ENCODE measurements at places on chromosomes 16 and 17.
A peak's percentile ranks its signal among the peaks of the same experiment; 100 is the strongest.

DNA sequence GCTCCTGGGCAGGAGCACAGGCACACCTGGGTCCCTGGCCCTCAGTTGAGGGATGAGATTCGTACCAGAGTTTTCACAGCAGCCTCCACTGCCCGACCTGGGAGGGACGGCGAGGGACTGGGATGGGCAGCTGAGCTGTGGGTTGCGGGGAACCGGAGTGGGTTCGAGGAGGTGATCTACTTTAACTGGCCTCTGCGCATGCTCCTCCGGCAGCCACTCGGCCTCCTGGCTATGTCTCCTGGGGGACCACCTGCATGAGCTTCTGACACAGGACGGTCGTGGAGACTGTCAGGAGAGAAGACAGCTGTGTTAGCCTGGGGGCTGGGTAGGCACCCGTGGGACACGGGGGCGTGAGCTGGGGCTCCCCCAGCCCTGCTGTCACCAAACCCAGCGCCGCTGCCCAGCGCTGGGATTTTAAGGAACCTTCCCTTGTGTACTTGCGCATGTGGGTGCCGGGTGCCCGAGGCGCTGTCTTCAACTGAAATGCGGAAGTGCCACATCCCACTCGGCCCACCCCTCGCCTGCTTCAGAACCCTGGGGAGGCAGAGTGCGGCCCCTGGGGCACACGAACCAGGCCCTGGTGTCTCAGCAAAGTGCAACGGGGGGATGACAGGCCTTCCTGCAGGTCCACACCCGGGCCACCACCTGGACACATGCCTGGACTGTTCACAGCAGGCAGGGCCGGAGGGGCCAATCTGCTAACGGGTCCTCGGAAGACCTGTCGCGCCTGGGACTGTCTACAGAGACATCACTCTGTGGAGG lies 36.4 kb downstream of the SLC7A5 start:
- peak; percentile 72 for DNase-seq

GRCh38 chr17:8696906-8697305 lies 47.7 kb downstream of the CCDC42 start:
- no peak for DNase-seq

GRCh38 chr16:56422896-56423441 lies 2.4 kb downstream of the AMFR start:
- no peak for DNase-seq

- DNase-seq = peak; percentile 49
These were observed 25.9 kb downstream of the GRIN2C start for GRCh38 chr17:74833501-74834377.

DNA sequence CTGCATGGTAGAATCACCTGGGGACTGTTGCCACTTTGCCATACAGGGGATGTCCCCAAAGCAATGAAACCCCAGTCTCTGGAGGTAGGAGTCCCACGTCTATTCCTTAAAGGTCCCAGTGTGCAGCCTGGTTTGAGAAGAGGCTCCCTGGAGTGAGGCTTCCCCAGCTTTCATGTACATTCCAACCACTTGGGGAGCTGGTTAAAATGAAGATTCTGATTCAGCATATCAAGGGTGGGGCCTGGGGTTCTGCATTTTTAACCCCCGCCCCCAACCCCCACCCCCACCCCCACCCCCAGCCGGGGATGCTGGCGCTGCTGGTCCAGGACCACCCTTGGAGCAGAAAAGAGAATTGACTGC lies 241.2 kb downstream of the FOXL1 start:
- DNase-seq = no peak

GRCh38 chr16:4114257-4115208 lies 1.7 kb downstream of the ADCY9 start:
- DNase-seq = peak; percentile 3

- no peak for DNase-seq
These were observed 168.3 kb downstream of the SEC14L1 start for GRCh38 chr17:77308861-77309726.

DNA sequence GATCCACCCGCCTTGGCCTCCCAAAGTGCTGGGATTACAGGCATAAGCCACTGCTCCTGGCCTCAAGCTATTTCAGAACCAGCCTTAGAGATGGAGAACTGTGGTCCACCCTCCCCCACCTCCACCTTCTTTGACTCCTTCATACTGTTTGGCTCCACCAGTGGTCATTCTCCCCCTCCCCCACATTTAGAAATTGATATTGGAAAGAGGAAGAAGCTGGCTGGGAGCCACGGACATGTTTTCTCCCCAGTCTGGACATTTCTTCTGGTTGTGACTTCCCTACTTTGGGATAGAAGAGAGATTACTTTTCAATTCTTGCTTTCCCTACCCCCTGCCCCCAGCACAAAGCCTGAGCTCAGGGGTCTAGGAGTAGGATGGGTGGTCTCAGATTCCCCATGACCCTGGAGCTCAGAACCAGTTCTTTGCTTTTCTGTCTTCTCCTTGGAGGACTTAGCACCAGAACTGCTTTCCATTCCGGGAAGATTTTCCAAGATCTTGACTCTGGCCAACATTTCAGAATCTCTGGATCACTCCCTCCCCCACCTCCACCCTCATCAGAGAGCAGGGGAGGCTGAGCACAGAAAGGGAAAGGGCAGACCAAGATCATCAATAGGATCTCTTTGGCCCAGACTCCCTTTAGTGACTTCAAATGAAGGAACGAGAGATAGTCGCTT lies 16.3 kb downstream of the CAVIN1 start:
- DNase-seq = no peak

DNA sequence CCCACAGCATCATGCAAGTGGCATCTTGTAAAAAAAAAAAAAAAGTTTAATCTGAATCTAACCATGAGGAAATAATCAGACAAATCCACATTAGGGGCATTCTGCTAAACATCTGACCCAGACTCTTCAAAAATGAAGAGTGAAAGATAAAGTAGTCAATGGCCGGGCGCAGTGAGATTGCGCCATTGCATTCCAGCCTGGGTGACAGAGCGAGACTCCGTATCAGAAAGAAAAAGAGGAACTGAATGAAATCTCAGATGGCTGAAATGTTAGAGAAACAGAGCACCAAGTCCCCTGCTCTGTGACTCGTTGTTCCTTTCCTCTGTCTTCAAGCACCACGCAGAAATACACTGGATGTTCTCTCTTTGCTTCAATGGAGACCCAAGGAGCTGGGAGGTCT lies 12.7 kb upstream of the RNF135 start:
- DNase-seq = peak; percentile 73

GRCh38 chr17:57442914-57443571 lies 186.7 kb downstream of the MSI2 start:
- peak; percentile 40 for DNase-seq

DNA sequence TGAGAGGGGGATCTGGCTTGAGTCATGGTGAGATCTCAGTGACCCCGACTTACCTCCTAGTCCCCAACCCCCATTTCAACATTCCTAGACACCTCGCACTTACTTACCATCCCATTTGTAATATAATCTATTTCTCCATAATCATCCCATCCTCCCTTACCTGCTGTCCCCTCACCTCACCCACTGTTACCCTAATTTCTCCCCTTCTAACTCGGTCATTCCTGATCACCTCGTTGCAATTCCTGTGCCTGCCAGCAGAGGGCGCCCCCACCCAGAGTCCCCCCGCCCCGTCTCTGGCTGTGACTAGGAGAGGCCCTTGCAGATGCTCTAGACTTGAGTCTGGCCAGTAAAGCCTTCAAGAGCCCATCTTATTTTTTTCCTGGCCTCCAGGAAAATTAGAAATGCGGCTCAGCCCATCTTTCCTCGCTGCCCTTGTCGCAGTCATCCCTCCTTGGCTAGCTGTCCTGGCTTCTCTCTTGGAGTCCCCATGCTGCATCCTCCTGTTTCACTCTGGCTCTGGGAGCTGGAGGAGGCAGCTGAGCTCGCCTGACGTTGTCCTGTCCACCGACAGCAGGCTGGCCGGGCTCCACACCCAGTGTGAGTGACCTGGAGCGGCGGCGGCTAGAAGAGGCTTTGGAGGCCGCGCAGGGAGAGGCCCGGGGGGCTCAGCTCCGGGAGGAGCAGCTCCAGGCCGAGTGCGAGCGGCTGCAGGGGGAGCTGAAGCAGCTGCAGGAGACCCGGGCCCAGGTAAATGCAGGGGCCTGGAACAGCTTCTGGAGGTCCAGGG lies 5.0 kb downstream of the TBKBP1 start:
- DNase-seq = peak; percentile 62

- no peak for DNase-seq
These were observed 1.4 kb downstream of the WIPI1 start for GRCh38 chr17:68455901-68456338.

DNA sequence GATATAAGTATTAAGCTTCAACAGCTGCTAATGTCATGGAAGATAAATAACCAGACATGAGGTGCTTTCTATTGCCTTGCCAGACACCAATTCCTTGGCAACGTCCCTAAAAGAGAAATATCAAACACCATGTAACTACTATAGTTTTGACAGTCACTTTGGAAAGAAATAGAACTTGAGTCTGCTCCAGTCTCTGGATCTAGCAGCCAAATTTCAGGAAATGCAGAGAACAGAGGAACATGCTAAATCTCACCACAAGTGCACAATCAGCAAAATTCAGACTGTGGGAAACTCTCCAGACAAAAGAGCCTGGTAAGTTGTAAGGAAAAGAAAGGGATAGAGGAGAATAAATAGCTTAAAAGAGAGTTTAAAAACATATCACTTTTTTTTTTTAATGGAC lies 28.4 kb upstream of the TANC2 start:
- no peak for DNase-seq

DNA sequence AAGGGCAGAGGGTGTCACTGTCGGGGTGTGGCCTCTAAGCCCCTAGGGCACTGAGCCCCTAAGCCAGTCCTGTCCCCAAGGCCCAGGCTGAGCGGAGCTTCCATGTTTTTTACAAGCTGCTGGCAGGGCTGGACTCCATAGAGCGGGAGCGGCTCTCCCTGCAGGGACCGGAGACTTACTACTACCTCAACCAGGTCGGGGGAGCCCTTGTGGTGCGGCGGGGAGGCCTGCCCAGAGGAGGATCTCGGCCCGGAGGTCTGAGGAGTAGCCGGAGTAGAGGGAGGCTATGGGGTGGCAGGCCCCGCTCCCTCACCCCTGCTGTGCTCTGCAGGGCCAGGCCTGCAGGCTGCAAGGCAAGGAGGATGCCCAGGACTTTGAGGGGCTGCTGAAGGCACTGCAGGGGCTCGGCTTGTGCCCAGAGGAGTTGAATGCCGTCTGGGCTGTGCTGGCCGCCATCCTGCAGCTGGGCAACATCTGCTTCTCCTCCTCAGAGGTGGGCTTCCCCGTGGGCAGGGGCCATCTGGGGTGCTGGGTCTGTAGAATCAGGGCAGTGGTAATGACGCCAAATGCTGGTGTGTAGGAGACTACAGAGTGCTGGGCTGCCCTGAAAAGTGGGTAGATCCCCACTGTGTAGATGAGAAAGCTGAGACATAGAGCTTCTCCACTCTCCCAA lies 4.9 kb downstream of the MYO15B start:
- DNase-seq = no peak

DNA sequence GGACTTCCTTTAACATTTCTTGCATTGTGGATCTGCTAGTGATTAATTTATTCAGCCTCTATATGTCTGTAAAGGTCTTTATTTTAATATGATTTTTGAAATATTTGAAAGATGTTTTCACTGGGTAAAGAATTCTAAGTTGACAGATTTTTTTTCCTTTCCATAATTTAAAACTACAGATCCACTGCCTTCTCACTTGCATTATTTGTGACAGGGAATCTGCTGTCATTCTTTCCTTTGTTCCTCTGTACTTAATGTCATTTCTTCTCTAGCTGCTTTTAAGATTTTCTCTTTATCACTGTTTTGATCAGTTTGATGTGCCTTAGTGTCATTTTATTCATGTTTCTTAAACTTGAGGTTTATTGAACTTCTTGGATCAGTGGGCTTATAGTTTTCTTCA lies 159.9 kb downstream of the CYB561 start:
- no peak for DNase-seq

GRCh38 chr17:48295362-48296288 lies 134.4 kb downstream of the SKAP1 start:
- peak; percentile 43 for DNase-seq

GRCh38 chr16:53094013-53094630 lies 39.3 kb downstream of the CHD9 start:
- peak; percentile 57 for DNase-seq

- no peak for DNase-seq
These were observed 187.6 kb downstream of the KATNIP start for GRCh38 chr16:27737513-27737912.

DNA sequence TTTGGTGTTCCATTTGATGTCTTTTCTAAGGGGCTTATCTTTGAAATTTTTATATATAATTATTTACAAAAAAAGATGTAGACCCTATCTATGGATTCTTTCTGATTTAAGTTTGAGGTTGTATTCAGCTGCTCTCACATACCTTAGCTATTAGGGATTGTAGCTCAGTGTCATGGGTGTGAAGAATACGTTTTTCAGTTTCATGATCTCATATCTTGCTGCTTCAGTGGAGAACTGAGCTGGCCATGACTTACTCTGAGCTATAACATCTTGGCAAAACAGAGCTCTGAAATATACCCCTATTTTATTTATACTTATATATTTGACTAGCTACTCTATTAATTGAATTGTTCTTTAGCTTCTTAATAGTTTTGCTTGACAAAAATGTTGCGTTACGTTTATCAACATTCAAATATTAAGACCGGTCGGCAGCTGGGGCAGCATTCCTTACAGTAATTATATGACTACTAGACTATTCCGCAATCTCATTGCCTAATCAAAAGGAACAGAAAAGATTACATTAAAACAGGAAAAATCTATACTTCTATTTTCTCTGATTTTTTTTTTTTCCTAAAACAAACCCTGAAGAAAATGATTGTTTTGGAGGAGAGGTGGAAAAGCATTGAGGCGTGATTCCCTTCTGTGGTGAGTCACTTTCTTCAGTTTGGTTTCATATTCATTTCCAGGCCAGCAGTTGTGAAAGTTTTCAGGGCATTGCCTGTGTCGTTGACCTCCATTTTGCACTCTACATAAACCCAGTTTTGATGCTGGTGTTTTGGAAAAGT lies 24.1 kb upstream of the KRT24 start:
- peak; percentile 56 for DNase-seq

DNA sequence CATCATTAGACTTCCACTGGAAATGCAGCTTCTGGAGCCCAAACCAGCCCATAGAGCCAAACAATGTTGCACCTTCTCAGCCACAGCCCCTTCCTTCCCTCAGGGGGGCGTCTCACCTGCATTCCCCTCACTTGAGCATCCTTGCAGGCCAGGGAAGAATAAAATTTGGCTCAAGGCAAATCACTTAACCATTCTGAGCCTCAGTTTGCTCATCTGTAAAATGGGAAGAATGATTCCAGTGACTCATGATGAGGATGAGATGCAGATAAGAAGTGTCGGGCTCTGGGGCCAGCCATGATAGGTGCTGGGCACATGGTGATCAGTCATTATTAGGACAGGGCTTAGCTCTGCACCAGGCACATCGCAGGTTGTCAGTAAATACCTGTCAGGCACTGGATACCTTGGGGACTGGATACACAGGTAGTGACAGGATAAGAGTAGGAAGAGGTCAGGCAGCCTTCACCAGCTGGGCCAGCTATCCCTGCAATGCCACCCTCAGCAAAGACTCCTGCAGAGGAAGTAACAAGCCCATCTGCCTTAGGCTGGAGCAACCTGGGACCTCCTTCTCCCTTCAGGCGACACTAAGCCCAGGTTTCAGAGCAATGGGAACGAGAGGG lies 208.0 kb upstream of the TNRC6C start:
- DNase-seq = no peak
